NCI-H1436 (cell line): ENCODE measurements at places on chromosomes 6 and 20.

- no peak for DNase-seq
Observed at GRCh38 chr6:107618672-107619071, 128.8 kb downstream of the SOBP start.

- DNase-seq = peak; percentile 3
Observed at GRCh38 chr6:161476711-161477110, 202.8 kb upstream of the AGPAT4 start.

DNA sequence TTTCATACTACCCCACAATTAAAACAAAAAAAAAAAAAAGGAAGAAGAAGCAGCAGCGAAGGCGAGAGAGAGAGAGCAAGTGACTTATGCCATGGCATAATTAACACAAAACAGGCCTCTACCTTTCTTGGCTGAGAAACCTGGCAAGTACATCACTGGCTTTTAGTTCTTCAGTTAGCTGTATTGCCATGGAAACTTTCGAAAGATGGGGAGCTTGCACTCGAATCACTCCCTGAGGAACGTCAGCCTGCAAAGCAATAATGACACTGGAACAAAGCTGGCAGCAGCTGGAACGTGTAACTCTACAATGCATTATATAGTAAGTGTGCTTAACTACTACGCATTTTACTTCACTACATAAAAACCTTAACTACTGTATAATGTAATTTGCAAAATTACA, 126.1 kb downstream of the ARHGAP18 start:
- DNase-seq = no peak

DNA sequence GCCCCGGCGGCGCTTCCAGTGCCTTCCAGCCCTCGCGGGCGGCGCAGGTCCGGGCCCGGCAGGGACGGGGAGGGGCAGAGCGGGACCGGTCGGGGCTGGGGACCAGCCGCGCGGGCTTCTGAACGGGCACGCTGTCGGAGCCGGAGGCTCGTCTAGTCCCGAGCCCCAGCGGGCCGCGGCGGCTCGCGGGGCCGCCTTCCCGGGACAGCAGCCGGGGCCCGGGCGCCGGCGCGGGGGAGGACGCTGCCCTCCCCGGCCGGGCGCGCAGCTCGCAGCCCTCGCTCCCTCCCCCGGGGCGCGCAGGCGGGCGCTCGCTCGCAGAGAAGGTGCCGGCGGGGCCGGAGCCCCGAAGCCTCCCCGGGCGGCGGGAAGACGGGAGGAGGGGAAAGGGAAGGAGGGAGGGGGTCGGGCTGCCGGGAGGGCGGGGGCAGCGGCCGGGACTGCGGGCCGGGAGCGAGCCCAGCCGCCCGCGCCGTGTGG, 696 bp upstream of the SIRPA start:
- DNase-seq = peak; percentile 19

GRCh38 chr20:44785768-44786167, 24.6 kb downstream of the RIMS4 start:
- no peak for DNase-seq

GRCh38 chr6:111764238-111765175, 108.7 kb downstream of the FYN start:
- no peak for DNase-seq

DNA sequence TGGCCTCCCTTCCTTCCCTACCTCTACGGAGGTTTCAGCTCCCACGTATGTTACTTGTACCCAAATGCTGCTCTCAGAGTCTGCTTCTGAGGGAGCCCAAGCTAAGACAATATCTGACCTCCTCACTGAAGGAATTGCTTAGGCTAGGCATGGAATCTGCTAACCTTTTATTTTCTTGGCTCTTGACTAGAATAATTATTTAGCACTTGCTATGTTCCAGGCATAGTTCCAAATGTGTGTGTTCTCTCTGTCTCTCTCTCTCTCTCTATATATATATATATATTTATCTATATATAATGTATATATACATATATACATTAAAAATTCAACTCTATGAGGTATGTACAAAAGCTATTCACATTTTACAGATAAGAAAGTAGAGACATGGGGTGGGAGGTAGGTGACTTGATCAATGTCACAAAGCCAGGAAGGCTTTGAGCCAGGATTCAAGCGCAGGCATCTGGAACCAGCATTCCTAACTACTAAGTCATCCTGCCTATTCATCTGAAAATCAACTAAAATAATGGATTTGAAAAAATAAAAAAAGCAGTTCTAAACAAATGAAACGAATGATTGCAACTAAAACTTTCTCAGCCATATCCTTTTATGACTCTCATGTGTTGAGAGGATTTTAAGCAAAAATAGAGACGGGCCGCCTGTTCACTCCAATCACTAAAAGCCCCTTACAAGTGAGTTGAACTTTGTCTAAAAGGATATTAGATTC, 189.7 kb upstream of the JAG1 start:
- no peak for DNase-seq

GRCh38 chr6:55983861-55984260, 108.5 kb upstream of the BMP5 start:
- no peak for DNase-seq
